ENCODE measurements at places on chromosomes 12 and 14.

- no peak for DNase-seq
Measured at GRCh38 chr12:32686340-32686739, 7.2 kb downstream of the DNM1L start.

- DNase-seq, result no peak
Measured at GRCh38 chr14:104534036-104534435, 45.5 kb upstream of the C14orf180 start.

- no peak for DNase-seq
Measured at GRCh38 chr14:67556671-67557070, 23.6 kb downstream of the PLEKHH1 start.

- no peak for DNase-seq
Measured at GRCh38 chr12:2194060-2194459, 141.3 kb downstream of the CACNA1C start.

DNA sequence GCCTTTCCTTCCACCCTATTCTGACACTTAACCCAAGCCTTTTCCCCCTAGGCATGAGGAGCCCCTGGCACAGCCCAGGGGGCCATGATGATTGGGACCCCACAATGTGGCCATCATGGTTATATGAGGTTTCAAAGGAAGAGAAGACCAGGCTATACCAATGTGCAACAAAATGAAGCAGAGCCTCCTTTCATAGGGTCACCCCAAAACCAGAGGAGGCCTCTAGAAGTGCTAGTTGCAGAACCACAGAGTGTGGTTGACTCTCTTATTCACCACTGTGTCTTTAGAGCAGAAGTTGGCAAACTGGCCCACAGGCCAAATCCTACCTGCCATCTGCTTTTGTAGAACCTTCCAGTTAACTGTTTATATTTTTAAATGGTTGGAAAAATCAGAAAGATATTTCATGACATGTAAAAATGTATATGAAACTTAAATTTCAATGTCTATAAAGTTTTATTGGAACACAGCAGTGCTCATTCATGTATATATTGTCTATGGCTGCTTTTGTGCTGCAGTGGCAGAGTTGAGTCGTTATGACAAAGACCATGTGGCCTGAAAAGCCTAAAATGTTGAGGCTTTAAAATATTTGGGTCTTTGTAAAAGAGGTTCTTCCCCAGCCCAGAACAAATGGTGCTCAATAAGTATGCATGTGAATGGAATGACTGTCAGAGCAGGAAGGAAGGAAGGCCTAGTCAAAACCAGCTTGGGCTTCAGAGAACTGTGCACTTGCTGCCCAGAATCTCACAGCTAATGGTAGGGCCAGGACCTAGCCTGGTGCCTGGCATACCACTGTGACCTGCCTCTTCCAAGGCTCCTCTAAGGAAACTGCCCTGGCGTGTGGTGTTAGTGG is 49.2 kb downstream of the SUSD6 start:
- no peak for DNase-seq

DNA sequence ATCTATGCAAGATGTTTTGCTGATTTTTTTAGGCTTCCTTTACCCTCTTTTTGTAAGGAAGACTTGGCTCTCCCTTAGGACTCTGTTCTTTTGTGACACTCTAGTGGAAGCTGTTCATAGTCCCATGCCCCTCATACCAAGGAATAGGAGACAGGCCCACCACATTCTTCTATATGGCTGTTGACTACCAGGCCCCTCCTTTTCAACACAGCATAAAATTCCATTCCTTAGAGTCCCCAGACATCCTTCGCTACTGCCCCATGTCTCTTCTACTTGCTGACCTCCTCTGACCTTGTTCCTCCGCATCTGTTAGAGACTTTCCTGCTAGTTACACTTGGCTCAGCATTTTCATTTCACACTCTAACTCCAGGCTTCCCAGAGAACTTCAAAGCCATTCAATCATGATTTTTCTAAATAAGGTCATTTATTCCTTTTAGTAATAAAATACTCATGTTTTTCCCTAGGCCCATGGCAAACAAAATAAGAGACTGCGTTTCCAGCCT is 9.7 kb downstream of the PIK3C2G start:
- DNase-seq, result no peak

- DNase-seq, result peak; percentile 56
Measured at GRCh38 chr14:55411426-55412389, at the start of gene ATG14. Gene ATG14 (minus strand): TSS chr14:55411830. CDS start chr14:55411822, 8 bp downstream.

GRCh38 chr14:85061256-85061655 is 468.7 kb upstream of the FLRT2 start:
- DNase-seq, result no peak

DNA sequence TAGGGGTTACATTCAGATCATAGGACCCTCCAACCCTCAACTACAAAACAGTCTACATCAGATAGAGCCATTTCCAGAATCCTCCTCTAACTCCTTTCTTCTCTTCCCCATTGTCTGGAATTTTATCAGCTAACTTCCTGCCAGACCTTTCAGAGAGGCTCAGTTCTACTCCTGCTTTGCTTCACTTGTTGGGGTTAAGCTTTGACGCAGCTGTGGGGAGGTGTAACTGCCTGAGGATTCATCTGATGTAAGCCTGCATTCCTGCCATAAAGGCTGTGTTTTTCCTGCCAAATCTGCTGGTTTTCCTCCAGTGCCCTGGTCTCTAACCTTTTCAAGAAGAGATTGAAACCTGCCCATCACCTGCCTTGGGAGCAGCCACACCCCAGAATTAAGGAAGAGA is 16.9 kb downstream of the DHRS2 start:
- no peak for DNase-seq

- no peak for DNase-seq
Measured at GRCh38 chr12:92485351-92486348, 217.1 kb upstream of the PLEKHG7 start.

GRCh38 chr14:37122288-37122687 is 50.1 kb downstream of the SLC25A21 start:
- no peak for DNase-seq

GRCh38 chr14:86626530-86626929 is 1096.6 kb downstream of the FLRT2 start:
- no peak for DNase-seq

GRCh38 chr14:71056168-71056567 is 148.9 kb downstream of the PCNX1 start:
- DNase-seq, result no peak

- DNase-seq, result no peak
Measured at GRCh38 chr14:94569381-94570001, 8.2 kb downstream of the SERPINA4 start.

GRCh38 chr14:67806246-67806645 is 10.1 kb downstream of the ZFYVE26 start:
- DNase-seq, result no peak

DNA sequence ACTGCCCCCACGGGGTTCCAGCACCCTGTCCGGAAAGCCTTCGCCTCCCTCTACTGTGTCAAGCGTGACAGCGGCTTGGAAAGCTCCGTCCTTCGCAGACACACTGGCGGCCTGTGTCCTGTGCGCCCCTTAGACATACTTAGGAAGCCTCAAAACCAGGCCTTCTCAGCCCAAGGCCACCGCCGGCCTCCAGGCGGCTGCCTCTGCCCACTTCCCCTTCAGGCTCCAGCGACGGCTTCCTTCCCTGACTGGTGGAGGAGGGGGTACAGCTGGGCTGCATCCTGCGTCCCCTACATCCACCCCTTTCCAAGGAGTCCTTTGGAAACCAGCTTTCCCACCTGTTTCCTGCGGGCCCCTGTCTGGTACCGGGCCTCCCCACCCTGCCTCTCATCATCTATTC is 2.5 kb upstream of the CACNA2D4 start:
- no peak for DNase-seq

GRCh38 chr12:108523365-108523764 is 8.3 kb downstream of the FICD start:
- no peak for DNase-seq

DNA sequence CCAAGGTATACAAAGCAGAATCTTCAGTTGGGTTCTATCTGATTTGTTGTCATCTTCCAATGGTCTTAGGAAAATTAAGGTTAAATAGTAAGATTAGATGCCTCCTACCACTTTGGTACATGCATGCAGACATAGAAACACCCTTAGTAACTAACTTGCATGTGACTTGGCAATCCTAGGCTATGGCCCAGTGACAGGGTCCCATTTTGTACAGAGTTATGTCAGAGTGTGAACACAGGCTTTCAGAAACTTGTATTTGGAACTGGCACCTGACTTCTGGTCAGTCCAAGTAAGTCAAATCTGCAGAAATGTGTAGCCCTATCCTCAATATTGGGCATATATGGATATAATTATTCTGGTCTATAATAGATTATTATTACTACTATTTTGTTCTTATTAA is 53.1 kb downstream of the DAD1 start:
- no peak for DNase-seq

DNA sequence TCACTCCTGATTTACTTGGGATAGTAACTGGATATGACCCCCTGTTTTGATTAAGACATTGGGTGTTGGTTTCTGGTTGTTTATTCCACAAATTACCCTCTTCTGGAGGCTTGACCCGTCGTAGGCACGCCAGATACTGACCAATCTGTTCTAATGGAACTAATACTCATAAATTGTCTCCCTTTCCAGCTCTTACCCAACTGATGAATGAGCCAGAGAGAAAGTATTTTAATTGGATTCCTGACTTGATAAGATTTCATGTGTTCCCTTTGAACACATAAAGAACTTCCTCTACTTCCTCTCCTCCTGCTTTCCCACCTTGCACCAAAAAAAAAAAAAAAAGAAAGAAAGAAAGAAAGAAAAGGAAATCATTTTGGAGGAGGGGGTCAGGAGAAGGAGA is 340.9 kb downstream of the PCNX1 start:
- no peak for DNase-seq

DNA sequence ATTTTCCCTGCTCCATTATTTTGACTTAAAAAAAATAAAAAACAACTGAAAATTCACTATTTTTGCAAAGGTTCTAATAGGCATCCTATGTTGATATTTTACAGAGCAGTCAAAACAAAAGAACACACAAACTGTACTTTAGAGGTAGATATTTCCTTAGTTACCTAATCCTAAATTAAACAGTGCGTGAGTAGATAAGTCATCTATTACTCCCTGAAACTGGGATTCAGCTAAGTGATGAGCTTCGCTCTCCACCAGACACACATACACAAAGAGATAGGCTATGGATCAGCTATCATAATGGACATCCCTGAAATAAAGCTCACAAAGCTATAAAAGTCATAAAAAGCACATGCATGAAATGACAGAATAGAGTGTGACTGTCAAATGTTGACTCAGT is 398.7 kb downstream of the SOX5 start:
- DNase-seq, result no peak

DNA sequence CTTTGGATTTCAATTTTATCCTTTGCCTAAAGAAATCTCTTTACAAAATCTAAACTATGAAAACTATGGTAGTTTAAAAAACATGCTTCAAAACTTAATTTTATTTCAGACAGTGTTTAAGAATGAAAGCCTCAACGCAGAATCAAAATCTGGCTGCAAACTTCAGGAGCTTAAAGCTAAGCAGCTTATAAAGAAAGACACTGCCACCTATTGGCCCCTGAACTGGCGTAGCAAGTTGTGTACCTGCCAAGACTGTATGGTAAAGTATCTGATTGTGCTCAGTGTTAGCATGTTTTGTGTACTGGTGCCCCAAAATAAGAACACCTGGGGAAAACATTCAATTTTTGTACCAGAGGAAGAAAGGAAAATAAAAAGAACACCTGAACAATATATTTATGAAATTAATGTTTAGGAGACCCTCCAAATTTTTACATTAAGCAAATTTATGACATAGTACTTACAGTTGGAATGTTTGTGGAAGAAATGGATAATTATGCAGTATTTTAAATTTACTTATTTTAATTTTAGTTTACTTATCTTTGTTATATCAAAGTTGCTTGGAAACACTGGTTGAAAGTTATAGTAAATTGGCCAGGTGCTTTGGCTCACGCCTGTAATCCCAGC is 12.2 kb downstream of the UBR7 start:
- peak; percentile 65 for DNase-seq
